Posterior vena cava (tissue), 2 donors: ENCODE measurements at places on chromosomes 1 and 21. TPM values are rescaled to one million over a fixed set of nuclear protein-coding genes. Genes with fewer than 3 reads are reported as not detected.

CA14 gene
- total RNA-seq: not detected

LRRC7 gene
- 4.2 TPM for total RNA-seq

CELA3B gene
- not detected for total RNA-seq

ZDHHC18 gene
- 17.7 TPM for total RNA-seq

METTL18 gene
- 6.7 TPM for total RNA-seq

MAPKAPK2 gene
- 102 TPM for total RNA-seq

MYOC gene
- 28.9 TPM for total RNA-seq

ITSN1 gene
- total RNA-seq: 73.0 TPM

TSPAN1 gene
- total RNA-seq: 1.3 TPM

DEGS1 gene
- total RNA-seq: 91.5 TPM

PTPN22 gene
- 4.6 TPM for total RNA-seq

DNA sequence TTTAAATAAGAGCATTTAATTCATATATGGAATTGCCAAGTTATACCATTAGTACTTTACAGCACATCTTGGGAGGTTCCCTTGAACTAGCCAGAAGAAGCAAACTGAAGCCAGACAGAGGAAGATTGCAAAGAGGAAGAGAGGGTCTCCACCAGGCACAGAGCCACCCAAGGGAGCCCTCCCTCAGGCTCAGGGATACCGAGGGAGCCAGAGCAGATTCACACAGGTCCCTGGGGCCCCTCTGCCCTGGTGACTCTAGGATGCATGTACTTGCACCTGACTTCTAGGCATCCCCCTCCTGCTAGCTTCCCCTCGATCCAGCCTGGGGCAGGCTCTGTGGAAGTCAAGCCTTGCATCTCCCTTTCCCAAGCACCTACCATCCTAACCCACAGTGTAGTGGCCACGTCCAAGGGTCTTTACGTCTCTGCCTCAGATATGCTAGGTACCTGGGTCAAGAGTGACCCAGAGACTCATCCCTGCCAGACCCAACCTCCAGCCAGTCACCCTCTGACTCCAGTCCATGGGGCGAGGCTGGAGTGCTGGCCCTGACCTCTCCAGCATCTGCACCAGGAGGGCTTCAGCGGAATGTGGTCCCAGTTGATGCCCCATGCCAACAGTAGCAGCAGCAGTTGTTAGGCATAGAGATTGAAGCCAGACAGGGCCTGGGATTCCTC is 6.4 kb downstream of the IFNAR2 start:
- no peak for DNase-seq

GRCh38 chr1:26419494-26419893 is 8.9 kb downstream of the LIN28A start:
- DNase-seq: no peak

GRCh38 chr1:72280711-72281110 is 1.6 kb downstream of the NEGR1 start:
- DNase-seq: no peak

DNA sequence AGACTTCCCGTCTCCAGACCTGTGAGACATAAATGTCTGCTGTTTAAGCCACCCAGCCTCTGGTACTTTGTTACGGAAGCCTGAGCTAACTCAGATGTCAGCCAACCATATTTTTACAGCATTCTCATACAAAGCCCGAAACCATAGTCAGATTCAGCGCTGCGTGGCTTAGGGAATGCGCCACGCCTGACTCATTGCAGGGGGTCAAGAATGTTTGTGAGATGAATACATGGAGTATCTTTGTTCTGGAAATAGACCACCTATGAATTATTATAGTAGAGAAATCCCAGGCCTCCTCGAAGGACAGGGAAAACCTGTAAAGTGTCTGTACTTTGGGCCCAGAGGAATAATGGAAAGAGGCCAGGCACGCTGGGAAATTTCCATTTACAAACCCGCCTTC is 434.8 kb downstream of the CAMTA1 start:
- no peak for DNase-seq

DNA sequence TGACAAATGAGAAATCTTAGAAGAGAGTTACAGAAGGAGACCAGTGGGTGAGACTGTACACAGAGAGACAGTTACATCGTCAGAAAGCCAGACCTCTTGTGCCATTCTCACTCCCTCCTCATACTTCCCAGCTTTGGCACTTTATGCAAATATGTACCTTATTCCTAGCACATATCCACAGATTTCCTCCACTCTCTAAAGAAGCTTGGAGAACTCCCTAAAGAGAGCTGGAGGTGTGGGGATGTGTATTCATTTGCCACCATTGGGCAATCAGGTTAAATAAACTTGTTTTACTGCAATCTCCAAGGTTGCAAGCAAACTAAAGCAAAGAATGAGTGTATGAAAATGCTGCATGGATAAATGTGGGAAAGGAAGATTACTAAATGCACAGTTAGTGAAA is 380.9 kb upstream of the PRMT6 start:
- no peak for DNase-seq

GRCh38 chr1:201617157-201617556 is 78.2 kb downstream of the NAV1 start:
- DNase-seq: no peak

DNA sequence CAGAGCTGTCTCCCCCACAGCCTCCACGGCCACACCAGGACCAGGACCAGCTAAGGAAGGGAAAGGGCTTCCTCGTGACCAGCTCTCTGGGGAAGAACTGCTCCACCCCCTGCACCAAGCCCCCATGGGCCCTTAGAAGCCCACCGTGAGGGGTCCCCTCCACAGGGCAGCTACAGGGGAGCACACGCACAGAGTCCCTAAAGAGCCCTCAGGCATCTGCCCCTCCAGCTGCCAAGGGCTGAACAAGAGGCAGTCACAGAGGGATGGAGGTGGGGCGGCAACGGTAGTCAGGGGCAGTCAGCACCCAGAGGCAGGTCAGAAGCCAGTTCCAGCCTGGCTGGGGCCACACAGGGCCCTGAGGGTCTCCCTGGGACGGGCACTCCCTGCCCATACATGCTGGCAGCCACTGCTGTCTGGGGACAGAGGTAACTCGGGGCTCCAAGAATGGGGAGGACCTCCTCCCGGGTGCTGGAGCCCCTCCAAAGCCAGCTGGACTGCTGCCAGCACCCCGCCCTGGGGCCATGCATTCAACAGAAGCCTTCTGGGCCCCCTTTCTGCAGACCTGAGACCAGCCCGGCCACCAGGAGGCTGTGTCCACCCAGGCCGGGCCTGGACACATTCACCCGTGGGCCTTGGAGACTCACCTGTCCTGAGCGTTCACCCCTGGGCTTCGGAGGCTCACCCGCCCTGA is 18.7 kb downstream of the SLC19A1 start:
- peak; percentile 68 for DNase-seq

DNA sequence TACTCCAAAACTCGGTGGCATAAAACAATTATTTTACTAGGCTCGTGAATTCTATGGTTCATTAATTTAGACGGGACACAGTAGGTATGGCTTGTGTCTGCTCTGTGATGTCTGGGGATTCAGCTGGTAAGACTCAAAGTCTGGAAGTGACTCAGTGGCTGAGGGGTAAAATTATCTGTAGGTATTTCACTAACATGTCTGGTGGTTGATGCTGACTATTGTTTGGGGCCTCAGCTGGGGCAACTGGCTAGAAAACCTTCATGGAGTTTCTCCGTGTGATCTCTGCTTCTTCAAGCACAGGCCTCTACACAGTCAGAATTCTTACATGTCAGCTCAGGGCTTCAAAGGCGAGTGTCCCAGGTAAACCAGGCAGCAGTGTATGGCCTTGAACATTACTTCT is 41.2 kb upstream of the KLF17 start:
- DNase-seq: no peak

- no peak for DNase-seq
Measured at GRCh38 chr1:8555582-8555981, 237.7 kb downstream of the SLC45A1 start.

DNA sequence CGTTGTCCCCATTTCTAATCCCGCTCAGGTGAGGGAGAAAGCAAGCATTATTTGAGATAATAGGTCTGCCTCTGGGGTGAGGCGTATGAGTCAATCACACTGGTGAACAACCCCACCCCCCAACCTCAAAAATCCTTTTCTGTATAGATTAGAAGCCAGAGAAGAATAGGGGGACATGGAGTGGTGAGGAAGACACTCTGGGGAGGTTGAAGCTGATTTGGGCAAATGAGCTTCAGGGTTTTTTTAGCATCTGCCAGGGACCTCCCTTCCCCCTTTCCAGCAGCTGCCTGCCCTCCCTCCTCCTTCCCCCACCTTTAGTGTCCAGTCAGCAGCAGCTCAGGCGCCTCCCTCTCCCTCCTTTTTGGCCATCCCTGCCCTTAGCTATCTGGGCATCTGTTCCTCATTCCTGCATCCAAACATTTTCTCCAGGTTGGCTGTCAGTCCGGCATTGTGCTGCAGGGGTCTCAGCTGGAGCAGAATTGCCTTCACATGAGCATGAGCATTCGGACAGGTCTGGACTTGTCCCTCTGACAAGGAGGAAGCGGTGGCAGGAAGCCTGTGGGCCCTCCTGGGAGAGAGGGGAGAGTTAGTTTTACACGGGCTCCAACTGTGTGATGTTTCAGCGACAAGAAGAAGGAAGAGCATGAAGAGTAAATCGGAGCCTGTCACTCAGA is 30.8 kb upstream of the PTGFRN start:
- DNase-seq: no peak

- no peak for DNase-seq
Measured at GRCh38 chr1:10685196-10685807, 111.1 kb downstream of the CASZ1 start.

DNA sequence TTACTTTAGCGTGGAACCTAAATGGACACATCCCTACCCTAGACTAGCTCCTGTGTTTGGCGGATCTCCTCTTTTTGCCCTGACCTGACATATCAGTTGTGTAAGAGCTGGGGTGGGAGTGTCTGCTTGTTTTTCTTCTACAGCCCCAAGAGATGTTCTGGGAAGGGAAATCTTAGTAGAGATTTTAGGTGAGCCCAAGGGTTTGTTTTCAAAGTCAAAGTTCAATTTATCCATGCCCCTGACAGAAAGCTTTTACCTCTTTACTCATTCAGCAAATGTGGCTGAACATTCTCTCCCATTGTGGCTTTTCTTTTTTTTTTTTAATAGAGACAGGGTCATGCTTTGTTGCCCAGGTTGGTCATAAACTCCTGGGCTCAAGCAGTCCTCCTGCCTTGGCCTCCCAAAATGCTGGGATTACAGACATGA is 7.3 kb upstream of the TARS2 start:
- DNase-seq: no peak

DNA sequence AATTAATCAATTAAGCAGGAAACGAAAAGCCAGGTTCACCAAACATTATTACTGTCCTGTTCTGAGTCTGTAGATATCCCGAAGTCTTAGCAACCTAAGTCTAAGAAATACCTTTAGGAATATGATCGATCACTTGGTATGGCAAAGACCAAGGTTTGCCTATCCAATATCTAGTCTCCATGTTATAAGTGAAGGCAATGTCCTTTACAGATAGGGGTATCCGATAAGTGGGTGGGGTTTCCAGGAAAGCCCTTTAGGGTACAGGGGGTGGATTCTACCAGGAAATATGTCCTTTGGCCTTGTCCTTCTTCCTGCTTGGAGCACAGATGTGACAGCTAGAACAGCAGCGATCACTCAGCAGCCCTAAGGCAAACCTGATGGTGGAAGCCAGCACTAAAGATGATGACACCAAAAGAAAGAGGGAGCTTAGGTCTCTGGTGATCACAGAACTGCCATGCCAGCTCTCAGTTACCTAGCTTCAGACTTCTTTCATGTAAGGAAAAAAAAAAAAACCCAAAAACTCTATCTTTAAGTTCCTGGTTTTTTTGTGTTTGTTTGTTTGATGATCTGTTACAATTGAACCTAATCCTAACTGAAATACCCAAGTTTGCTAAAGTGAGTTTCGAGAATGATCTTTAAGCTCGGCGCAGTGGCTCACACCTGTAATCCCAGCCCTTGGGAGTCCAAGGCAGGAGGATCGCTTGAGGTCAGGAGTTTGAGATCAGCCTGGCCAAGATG is 40.8 kb downstream of the DSTYK start:
- DNase-seq: no peak
